Endothelial cell of umbilical vein (primary cell): ENCODE measurements at places on chromosomes 7 and 10. TPM values are rescaled to one million over a fixed set of nuclear protein-coding genes. Genes with fewer than 3 reads are reported as not detected.

- no peak for DNase-seq
These were observed 213.0 kb upstream of the CHRM2 start for GRCh38 chr7:136655414-136655813.

DNA sequence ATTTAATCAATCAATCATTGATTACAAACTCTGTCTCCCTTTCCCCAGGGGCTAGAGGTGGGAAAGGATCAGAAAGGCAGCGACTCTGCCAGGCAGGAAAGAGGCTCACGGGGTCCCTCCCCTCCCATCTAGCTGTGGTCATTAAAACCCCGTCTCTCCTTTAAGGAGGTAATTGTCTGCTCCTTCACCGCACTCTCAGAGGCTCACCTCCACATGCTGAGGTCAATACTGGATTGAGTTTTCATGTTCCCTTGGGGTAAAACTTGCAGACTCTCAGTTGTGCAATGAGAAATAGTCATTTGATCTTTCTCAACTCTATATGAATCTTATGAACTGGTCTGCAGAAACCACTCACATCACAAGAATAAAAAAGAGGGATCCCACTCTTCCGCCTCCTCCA is 368.8 kb downstream of the ADRA2A start:
- DNase-seq, result no peak

DNA sequence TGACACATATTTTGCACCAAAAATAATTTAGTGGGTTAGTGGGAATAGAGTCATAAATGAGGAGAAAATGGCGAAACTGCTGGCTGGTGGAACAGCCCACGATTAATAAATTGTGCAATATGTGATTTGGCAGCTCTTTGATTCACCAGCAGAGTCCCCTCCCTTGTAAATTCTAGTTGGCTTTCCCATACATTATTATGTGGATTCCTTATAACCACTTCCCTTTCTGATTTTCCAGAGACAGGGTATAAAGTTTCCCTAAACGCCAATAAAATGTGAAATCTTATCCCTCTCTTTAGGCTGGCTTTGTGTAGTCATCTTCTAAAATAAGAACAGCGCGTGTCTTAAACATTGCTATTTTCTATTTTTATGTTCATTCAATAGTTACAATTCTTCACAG is 149.4 kb upstream of the FERD3L start:
- DNase-seq, result no peak

- DNase-seq, result no peak
These were observed 608.7 kb downstream of the DNAJB9 start for GRCh38 chr7:109178342-109178741.

DNA sequence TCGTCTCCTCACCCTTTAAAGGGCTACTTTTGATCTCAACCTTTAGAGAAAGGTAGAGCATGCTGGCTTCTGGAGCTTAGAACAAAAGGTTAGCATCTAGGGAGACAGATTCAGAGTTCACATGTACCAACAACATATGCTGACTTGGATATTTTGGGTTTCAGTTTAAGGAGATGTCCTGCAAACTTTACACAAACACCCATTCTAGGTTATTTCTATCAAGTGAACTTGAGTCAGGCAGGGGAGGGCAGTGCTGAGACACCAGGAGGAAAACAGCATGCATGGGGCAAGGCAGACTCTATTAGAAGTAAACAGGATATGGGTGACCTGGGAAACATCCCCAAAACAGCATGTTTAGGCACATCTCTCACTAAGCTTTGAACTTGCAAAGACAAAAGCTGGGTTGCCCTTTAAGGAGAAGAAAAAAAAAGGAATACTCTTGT is 43.8 kb downstream of the ARL4A start:
- DNase-seq, result peak; percentile 83

DNA sequence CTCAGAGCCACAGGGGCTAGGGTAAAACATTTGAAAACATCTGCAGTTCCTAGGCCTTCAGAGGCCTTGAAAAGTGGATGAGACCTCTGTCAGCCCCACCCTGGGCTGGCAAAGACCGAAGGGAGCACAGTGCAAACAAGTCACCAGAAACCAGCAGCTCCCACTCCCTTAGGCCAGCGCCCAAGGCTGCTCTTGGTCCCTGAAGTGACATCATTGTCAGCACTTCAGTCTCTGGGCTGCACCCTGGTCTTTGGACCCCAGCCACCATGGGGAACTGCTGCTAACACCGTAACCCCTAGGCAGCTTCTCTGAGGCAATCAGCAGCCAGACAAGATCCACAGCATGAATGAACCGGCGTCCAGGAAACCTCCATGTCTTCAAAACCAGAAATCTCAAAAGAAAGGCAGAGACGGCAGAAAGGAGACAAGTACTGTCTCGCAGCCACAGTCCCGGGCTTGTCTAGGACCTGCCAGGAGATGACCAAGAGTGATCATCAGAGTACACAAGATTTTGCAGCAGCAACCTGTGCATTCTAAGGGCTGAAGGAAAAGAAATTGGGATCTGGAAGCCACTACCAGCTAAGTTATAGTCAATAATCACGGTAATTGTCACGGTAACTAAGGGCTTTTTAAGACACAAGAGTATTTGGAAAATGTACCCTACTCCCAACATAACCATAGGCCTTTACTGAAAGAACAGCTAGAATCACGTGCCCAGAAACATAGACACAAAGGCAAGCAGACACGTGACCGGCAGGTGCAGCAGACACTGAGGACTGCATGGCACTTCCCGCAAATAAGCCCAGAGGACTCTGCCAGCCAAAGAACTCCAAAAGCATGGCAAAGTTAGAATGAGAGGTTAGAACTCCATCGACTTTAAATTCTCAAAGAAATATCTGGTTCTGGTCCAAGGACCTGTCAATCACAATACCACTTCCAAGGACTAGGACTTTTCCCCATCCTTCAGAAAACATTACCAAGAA is 23.3 kb downstream of the CPXM2 start:
- no peak for DNase-seq

GRCh38 chr7:65475040-65475726 is 101.5 kb downstream of the ZNF92 start:
- no peak for DNase-seq

DNA sequence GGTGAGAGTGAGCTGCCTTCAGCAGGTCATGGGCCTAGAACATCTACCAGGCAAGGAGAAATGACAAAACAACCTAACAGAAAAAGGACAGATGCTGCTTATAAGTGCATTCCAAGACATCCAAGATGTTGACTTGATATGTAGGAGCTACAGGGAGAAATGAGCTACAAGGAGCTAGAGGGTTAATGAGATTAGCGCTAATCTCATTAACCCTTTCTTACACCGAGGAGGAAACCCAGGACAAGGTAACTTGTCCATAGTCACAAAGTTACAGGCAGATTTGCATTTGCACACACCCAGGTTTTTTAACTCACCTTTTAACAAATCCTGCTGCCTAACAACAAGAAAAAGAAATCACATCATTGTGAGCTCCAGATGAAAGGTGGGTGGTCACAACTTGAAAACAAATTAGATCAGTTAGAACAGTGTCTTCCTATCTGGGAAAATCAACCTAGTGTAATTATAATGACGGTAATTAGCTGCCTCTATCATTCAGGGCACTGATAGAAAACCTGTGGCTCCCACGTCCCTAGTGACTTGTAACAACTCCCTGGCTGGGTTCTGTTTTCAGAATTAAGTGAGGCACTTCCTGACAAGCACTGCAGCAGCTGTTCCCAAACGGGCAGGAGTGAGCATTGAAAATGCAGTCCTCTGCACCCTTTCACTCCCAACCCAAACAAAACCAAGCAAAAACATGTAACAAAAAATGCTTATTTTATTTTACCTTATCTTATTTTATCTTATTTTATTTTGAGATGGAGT is 5.7 kb downstream of the KIAA1549 start:
- DNase-seq, result no peak

DNA sequence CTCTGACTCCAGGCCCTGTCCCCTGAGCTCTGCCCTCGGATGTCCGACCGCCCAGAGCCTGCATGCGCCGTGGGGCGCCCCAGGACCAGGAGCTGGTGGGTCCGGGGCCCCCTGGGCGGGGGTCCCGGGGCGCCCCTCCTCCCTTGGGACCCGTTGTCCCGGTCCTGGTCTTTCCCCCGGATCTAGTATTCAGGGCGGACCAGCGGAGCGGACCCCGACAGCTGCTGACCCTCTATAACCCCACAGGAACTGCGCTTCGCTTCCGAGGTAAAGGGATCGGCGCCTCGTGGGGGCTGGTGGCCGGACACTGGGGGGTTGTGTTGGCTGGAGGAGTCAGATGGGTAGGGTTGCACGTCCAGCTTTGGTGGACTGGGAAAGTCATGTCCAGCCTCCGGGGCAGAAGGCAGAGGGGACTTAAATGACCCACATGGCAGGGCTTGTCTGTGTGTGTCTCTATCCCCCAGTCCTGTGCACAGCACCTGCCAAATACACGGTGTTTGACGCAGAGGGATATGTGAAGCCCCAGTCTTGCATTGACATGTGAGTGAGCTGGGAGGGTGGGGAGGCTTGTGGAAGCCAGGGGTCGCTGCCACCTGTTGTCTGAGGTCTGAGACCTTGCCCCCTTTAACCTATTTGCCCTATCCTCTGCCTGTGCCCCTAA is 520 bp downstream of the MOSPD3 start:
- no peak for DNase-seq

- DNase-seq, result no peak
These were observed 512.9 kb downstream of the SUGCT start for GRCh38 chr7:40647719-40648118.

DNA sequence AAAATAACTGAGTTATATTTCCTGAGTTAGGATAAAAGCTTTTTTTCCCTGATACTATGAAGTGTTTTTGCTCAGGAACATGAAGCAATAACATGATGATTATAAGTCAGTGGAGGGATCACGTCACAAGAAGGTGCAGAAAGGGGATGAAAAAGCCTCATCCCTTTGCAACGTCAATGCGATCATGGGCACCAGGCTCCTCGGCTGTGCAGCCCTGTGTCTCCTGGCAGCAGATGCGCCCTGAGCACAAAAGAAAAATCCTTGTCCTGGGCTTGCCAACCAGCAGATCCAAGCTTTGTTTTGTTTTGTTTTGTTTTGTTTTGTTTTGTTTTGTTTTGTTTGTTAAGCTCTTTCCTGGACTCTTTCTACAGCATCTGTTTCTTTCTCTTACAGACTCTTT is 103.5 kb upstream of the PRSS1 start:
- DNase-seq, result no peak

DNA sequence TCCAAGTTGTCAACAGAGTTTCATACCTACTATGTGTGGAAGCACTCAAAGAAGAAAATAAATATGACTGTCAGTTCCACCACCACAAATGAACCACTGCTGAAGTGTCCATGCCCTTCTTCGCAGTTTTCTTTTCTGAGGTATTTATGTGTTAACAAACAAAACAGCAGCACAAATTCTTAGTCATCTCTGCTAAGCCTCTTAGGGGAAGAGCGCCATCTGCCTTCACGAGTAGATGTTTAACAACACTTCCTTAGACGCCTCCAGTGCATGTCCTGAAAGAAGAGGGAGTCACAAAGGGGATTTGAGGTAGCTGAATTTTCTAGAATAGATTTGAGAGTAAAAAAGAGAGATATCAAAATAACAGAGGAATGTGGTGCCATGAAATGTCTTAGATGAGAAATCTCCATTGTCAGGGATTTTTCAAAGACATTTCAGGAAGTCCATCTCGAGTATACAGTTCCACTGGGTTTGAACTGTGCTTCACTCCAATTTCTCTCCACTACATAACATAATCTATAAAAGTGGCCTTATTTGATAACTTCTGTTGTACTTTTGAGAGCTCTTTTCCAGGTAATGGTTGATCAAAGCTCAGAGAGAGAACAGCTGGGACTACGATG is 775.3 kb upstream of the POM121L12 start:
- no peak for DNase-seq

DNA sequence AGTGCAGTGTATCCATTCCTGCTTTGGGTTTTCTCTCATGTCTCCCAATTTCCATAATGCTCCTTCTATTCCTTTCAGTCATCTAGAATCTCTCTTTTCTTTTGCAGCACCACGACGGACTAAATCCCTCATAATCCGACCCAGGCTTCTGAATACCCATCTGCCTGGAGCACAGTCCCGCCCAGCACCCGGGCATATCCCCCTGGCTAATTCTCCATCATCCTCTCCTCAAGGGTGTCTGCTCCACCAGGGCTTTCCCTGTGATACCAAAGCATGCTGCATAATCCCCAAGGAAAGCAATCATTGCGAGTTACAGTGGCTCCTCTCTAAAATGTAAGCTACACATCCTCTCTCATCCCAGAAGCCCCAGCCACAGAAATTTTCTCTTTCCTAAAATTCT is 321.9 kb downstream of the CCDC3 start:
- no peak for DNase-seq

DNA sequence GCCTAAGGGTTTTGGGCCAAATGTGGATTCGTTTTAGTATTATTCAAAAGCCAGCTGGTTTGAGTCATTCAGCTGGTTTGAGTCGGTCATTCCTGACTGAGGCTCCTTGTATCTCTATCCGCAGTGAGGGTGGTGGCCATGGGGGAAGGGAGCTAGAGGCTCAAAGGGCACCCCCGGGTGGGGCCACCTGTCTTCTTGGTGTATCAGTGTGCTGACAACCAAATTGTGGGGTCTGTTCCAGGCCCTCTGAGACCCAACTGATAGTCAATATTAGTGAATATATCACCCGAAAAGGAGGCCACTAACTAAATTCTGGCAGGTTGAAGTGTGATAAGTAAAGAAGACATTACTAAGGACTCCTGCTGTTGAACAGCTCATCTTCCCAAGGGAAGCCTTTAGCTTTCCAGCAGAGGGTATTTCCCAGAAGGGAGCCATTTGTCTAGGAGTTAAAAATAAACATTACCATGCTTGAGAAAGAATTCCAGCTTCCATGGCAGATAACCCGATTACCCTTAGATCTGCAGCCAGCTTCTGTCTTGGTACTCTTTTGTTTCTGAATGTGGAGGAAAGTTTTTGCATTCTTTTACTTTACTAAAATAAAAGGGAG is 29.9 kb upstream of the DDX50 start:
- DNase-seq, result no peak

DNA sequence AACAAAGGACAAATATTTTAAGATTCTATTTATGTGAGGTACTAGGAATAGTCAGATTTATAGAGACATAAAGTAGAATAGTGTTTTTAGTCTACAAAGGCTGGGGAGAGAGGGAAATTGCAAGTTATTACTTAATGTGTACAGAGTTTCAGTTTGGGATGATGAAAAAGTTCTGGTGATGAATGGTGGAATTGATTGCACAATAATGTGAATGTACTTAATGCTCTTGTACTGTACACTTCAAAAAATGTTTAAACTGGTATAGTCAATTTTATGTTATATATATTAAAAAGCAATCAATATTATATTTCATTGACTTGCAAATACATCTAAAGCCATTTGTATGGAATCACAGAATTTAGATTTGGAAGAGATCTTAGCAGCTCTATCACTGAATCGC is 213.4 kb downstream of the PPP1R3A start:
- no peak for DNase-seq

The RAPGEF5 gene
- 43.2 and 43.3 TPM in 2 replicates for total RNA-seq

The IFT22 gene
- 26.1 and 28.7 TPM in 2 replicates for total RNA-seq

The PKD2L1 gene
- not detected in 2 replicates for total RNA-seq

The PPP1R9A gene
- total RNA-seq, result 3.0 and 3.2 TPM in 2 replicates

The SPAG6 gene
- total RNA-seq, result not detected in 2 replicates

The ITGA8 gene
- 0.12 and 0.40 TPM in 2 replicates for total RNA-seq

The AGBL3 gene
- total RNA-seq, result 3.2 and 3.4 TPM in 2 replicates

The CLCN1 gene
- total RNA-seq, result not detected in 2 replicates

The HOXA9 gene
- total RNA-seq, result 61.6 and 62.9 TPM in 2 replicates
